BJ (cell line): ENCODE measurements at places on chromosomes 3 and 15.

- DNase-seq: no peak
Observed at GRCh38 chr15:61318802-61319525, 89.9 kb upstream of the RORA start.

DNA sequence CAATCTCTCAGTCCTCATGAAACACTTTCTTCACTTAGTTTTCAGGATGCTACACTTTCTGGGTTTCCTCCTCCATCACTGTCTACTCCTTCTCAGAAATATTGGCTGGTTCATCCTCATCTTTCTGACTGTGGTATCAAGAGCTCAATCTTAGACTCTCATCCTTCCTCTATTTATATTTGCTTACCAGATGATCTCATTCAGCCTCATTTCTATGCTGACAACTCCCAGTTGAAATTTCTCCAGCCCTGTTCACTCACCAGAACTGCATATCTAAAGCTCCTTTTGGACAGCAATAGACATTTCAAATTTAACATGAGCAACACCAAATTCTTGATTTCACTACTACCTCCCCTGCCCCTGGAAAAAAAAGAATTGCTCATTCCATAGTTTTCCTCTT is 48.0 kb upstream of the FBN1 start:
- no peak for DNase-seq

GRCh38 chr3:46612324-46612723 is at the start of gene FAM240A:
Gene FAM240A, plus strand, starts transcription at chr3:46612525. Its CDS starts 159 bp downstream, at chr3:46612684.
- no peak for DNase-seq

GRCh38 chr3:109930582-109930981 is 593.2 kb upstream of the DPPA4 start:
- no peak for DNase-seq

DNA sequence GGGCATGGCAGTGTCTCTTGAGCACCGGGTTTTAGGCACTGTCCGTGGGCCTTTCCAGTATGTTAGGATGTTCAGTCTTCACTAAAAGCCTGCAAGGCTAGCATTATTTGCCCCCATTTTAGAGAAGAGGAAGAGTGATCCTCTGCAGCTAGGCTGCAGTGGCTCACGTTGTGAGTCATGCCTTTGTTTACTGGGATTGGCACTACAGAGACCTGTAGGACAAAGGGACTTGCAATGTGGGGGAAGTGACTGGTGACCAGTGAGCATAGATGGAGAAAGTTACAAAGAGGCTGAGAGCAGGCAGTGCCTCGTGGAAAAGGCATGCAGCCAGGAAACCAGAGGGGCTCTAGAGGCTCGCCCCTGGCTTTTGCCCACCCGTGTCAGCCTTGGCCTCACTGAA is 26.8 kb upstream of the CPNE9 start:
- DNase-seq: no peak

- DNase-seq: no peak
Observed at GRCh38 chr3:156735471-156735870, 61.1 kb downstream of the TIPARP start.

- DNase-seq: no peak
Observed at GRCh38 chr3:186931532-186932280, 1.4 kb downstream of the ST6GAL1 start.

- DNase-seq: peak; percentile 5
Observed at GRCh38 chr3:65922441-65922840, 116.3 kb downstream of the MAGI1 start.

DNA sequence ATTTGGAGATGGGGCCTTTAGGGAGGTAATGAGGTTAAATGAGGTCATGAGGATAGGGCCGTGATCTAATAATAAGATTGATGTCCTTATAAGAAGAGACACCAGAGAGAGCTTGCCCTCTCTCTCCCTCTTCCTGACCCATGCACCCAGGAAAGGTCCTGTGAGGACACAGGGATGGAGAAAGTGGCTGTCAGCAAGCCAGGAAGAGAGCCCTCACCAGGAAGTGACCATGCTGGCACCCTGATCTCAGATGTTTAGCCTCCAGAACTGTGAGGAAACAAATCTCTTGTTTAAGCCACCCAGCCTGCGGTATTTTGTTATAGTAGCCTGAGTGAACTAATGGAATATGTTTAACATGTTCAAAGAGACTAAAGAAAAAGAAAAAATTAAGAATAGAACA is 15.3 kb upstream of the GNB5 start:
- no peak for DNase-seq
